Tibial nerve (tissue), 4 donors: ENCODE measurements at places on chromosomes 4 and X. TPM values are rescaled to one million over a fixed set of nuclear protein-coding genes. Genes with fewer than 3 reads are reported as not detected.

- H3K36me3 ChIP-seq: no peaks in the 10 kb centered on the region
- H3K27me3 ChIP-seq: no peaks in the 10 kb centered on the region
- no peak overlapping the region for H3K4me3 ChIP-seq
- H3K27ac ChIP-seq: no peak overlapping the region
Measured at GRCh38 chr4:72714482-72715279, 145.7 kb upstream of the ADAMTS3 start.

DNA sequence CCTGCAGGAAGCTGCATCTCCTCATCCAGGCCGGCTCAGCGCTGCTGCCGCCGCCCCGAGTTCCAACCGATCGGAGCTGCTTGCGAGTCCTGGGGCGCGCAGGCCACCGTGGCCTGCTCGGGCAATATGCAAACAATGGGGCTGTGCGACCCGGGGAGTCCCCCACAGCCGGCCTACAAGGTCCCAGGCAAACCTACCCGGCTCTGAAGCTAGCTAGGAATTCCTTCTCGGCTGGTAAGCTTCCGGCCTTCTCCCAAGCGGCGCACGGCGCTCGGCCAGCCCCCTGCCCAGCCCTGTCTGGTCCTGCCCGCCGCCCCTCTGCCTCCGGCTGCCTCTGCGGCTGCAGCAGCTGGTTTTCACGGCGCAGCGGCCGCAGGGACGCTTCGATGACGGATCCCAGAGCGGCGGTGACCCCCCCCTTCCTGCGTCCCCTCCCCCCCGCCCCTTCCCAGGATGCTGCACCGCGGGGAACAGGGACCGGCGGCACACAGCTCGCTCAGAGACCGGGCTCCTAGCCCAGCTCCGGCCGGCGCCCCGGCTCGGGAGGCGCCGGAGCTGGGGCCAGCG lies 59.4 kb downstream of the TSC22D3 start:
- H3K36me3 ChIP-seq: peaks cover 8% of the 10 kb centered on the region
- H3K4me3 ChIP-seq: peak overlapping the region; percentile 66
- H3K4me1 ChIP-seq: no peaks in the 10 kb centered on the region
- no peak for DNase-seq

DNA sequence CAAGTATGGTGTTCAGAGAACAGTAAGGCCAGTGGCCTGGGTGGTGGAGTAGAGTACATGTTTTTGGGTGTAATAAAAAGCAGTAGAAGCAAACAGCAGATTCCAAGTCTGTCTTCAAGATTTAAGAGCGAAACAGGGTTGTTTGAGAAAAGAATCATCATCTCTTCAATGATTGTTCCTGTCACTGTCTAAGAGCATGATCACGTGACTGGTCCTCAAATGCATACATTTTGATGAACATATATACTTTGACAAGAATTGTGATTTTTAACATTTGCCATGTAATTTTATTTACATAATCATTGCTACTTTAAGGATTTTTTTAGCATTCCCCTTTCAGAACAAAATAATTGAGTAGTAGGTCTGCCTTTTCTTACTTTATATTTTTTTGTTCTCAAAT lies 252.6 kb upstream of the GPR101 start:
- H3K4me1 ChIP-seq: no peaks in the 10 kb centered on the region
- H3K27ac ChIP-seq: no peak overlapping the region
- H3K4me3 ChIP-seq: no peak overlapping the region

- H3K27ac ChIP-seq: no peak overlapping the region
- DNase-seq: no peak
- no peaks in the 10 kb centered on the region for H3K36me3 ChIP-seq
- no peaks in the 10 kb centered on the region for H3K4me1 ChIP-seq
- H3K4me3 ChIP-seq: no peak overlapping the region
- H3K27me3 ChIP-seq: peaks cover 12% of the 10 kb centered on the region
Measured at GRCh38 chrX:107880054-107880610, 54.5 kb downstream of the MID2 start.

GRCh38 chrX:139199933-139200332 lies 330.6 kb upstream of the F9 start:
- no peak overlapping the region for H3K27ac ChIP-seq
- no peaks in the 10 kb centered on the region for H3K36me3 ChIP-seq
- DNase-seq: no peak
- no peak overlapping the region for H3K4me3 ChIP-seq

DNA sequence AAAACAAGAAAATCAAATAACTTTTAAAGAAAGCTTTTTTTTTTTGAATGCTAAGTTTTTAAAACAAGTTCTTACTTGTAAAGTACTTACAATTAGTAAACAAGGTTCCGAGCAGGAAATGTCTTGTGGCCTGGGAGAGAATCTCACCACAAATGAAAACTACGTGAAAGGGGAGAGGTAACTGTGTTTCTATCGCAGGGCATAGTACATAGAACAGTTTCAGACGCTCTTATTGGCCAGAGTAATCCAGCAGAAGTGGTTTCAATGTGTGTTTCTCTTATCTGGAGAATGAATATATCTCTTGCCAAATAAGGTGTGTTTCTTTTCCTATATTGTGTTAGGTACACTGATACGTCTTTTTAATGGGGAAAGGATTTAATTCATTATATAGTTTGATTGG lies at the start of gene PLAC8:
PLAC8 (minus strand) TSS at position 154 of the 400 bp plus-strand sequence. CDS start 6,808 bp downstream, outside the sequence.
- no peak within 1 kb of the TSS for H3K4me3 ChIP-seq
- H3K4me1 ChIP-seq: no peaks in the 10 kb centered on the region
- H3K27me3 ChIP-seq: peaks cover under 1% of the 10 kb centered on the region
- DNase-seq: no peak

- H3K4me3 ChIP-seq: no peak overlapping the region
- peaks cover under 1% of the 10 kb centered on the region for H3K4me1 ChIP-seq
- DNase-seq: no peak
- no peaks in the 10 kb centered on the region for H3K36me3 ChIP-seq
- no peaks in the 10 kb centered on the region for H3K27me3 ChIP-seq
- no peak overlapping the region for H3K27ac ChIP-seq
Measured at GRCh38 chr4:85812776-85813175, 337.8 kb downstream of the ARHGAP24 start.

- no peak overlapping the region for H3K4me3 ChIP-seq
- H3K4me1 ChIP-seq: no peaks in the 10 kb centered on the region
- no peaks in the 10 kb centered on the region for H3K36me3 ChIP-seq
- no peak for DNase-seq
- no peak overlapping the region for H3K27ac ChIP-seq
Measured at GRCh38 chr4:156390599-156391324, 437.1 kb upstream of the CTSO start.

- H3K27ac ChIP-seq: no peak overlapping the region
- no peak for DNase-seq
- no peak overlapping the region for H3K4me3 ChIP-seq
Measured at GRCh38 chr4:177225605-177226004, 84.1 kb upstream of the NEIL3 start.

GRCh38 chr4:88938138-88938537 lies 118.8 kb downstream of the FAM13A start:
- no peaks in the 10 kb centered on the region for H3K27me3 ChIP-seq
- H3K36me3 ChIP-seq: no peaks in the 10 kb centered on the region
- H3K4me1 ChIP-seq: no peaks in the 10 kb centered on the region
- H3K4me3 ChIP-seq: no peak overlapping the region
- DNase-seq: no peak

RBM46 gene
- total RNA-seq: not detected

- no peak for DNase-seq
- no peak overlapping the region for H3K27ac ChIP-seq
- no peaks in the 10 kb centered on the region for H3K27me3 ChIP-seq
Measured at GRCh38 chr4:24248674-24249630, 335.4 kb downstream of the DHX15 start.

DNA sequence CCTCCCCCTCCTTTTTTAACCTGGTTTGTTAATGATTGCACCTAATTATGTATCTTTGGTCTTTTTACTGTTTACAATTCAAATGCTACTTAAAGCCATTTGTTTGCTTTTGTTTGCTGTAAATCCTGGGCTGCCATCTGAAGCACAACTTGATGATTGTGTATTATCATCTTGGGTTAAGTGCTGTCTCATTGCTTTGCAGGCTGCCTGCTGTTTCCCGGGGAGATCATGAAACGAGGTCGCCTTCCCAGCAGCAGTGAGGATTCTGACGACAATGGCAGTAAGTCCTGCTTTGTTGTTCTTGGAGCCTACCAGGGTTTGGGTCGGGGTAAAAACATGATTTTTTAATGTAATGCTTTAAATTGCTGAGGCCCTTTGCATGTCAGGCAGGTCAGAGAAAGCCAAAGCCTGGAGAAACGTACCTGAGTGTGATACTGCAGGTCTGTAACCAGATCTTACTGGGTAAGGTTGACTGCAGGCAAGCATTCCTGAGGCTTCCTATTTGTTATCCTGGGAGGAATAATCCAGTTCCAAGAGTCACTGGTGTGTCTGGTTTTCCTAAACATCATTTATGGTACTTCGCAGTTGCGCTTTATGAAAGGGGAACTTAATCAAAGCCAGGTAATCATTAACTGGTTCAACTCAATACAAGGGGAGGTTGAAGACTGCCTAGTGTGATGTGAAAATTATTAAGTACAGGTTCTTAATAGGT lies 22.2 kb downstream of the JADE1 start:
- H3K4me1 ChIP-seq: peaks cover 34% of the 10 kb centered on the region
- no peaks in the 10 kb centered on the region for H3K27me3 ChIP-seq
- no peaks in the 10 kb centered on the region for H3K36me3 ChIP-seq
- H3K4me3 ChIP-seq: no peak overlapping the region

DNA sequence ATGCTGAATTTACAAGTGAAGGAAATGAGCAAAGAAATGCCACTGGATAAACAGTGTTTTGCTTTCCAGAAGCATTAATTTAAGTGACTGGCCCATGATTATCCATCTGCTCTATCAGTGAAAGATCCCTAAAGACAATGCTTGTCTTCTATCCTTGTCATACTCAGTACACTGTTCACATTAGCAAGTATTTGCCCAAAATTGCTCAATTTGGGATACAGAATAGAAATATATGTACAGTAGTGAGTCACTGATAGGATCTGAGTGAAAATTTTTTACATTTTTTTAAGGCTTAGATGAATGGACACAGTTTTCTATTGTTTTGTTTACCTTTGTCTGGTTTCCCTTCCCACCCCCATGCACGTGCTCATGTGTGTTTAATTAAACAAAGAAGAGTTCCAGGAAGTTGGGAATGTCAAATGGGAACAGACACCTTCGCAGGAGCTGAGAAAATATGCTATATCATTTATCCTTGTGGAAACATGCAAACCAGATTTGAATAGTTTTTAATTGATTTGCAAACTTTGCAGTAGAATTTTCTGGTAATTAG lies 656.3 kb downstream of the RPA4 start:
- no peak for DNase-seq
- no peak overlapping the region for H3K27ac ChIP-seq
- no peaks in the 10 kb centered on the region for H3K36me3 ChIP-seq
- no peaks in the 10 kb centered on the region for H3K4me1 ChIP-seq

DNA sequence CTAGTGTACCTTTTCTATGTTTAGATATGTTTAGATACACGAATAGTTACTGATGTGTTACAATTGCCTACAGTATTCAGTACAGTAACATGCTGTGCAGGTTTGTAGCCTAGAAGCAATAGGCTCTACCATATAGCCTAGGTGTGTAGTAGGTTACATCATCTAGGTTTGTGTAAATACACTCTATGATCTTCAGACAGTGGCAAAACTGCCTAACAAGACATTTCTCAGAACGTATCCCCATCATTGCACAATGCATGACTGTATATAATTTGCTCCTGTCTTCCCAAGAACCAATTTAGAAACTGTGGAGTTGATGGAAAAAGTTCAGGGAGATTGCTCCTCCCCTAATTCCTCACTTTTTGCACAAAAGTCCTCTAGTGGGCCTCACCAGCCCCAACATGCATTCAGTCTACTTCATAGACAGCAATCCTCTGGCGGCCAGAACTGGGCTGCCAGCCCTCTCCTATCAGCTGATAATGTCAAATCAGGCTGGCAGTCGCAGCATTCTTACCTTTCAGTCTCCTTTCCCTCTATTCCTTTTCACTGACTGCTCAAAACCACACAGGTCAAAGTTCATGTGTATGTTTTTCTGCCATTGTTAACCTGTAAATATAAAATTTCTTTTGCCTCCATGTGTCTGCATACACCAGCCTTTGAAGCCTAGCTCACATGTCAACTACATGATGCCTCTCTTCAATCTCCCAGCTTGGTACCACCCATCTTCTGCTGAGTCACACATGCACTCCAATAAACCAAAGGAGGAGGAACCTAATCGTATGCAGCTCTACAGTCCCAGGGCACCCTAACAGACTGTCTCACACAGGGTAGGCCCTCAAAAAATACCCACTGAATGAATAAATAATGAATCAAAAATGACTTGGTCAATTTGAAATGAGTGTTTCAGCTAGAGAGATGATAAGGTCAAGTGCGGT lies 32.0 kb downstream of the BCLAF3 start:
- no peak for DNase-seq
- H3K4me1 ChIP-seq: no peaks in the 10 kb centered on the region
- no peaks in the 10 kb centered on the region for H3K36me3 ChIP-seq
- H3K4me3 ChIP-seq: no peak overlapping the region

DNA sequence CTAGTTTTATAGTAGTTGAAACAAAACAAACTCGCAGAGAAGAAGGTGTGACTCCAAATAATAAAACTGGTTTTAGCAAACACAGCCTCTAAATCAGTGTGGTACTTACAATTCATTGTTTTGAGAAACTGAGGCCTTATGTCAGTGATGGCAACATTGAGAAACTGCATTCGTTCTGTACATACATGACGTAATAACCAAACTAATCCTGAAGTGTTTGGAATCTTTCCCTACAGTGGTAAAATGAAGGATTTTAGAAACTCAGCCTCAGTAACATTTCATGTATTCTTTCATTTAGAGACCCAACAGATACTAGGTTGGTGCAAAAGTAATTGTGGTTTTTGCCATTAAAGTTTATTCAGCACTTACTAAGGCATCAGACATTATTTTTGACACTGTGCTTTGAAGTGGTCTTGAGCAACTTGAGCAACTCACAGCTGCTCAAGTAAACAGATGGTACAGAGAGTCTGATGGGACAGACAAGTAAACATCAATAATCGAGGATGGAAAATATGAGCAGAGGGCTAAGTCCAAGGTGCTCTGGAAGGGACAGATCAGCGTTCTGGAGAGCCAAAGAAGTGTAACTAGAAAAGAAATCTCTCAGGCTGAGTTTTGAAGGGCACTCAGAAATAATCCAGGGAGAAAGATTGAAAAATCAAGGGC lies 390.8 kb upstream of the BOD1L1 start:
- H3K27me3 ChIP-seq: no peaks in the 10 kb centered on the region
- no peak overlapping the region for H3K27ac ChIP-seq
- no peaks in the 10 kb centered on the region for H3K4me1 ChIP-seq
- H3K4me3 ChIP-seq: no peak overlapping the region

GRCh38 chrX:124240422-124240821 lies 92.0 kb upstream of the TEX13D start:
- H3K27ac ChIP-seq: no peak overlapping the region
- DNase-seq: no peak
- no peaks in the 10 kb centered on the region for H3K27me3 ChIP-seq
- no peaks in the 10 kb centered on the region for H3K36me3 ChIP-seq
- no peak overlapping the region for H3K4me3 ChIP-seq
